ENCODE measurements at places on chromosomes 3 and 15.

GRCh38 chr3:140203510-140203909, 268.5 kb downstream of the CLSTN2 start:
- DNase-seq: no peak

GRCh38 chr3:20055020-20055775, 15.0 kb downstream of the KAT2B start:
- no peak for DNase-seq

GRCh38 chr3:150455341-150455740, 47.2 kb downstream of the TSC22D2 start:
- no peak for DNase-seq

DNA sequence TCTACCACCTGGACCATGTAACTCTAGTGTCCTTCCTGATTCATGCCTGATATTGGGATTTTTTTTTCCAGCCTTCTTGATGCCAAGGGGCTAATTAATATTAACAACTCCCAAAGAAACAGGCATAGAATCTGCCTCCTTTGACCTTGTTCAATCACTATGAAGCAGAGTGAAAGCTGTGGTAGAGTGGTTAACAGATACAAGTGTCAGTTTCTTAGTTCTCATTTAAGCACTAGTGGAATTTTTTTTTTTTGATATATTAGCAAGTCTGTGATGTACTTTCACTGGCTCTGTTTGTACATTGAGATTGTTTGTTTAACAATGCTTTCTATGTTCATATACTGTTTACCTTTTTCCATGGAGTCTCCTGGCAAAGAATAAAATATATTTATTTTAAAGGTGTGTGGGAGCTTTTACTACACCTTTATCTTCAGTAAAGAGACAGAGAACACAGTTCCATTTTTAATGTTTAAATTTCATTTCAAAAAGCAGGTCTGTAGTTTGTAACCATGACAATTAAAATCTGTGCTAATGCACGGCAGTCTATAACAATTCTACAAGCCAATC, 67.1 kb downstream of the TOP2B start:
- DNase-seq: no peak

DNA sequence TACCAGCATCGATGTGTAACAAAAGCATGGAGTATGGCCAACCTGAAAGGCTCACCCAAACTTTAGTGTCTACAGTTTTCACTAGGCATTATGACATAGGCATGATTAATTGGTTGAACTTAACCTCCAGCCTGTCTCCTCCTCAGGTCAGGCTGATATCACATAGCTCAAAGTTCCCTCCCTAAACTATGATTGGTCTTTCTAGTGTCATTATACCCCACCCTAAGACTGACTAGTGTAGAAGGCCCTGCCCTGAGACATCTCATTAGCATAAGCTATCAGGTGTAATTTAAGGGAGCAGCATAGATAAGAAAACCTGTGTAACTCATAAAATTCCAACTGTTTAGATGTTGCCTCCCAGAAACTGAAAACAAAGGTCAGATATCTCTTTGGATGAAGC, 195.2 kb downstream of the ALCAM start:
- DNase-seq: no peak

DNA sequence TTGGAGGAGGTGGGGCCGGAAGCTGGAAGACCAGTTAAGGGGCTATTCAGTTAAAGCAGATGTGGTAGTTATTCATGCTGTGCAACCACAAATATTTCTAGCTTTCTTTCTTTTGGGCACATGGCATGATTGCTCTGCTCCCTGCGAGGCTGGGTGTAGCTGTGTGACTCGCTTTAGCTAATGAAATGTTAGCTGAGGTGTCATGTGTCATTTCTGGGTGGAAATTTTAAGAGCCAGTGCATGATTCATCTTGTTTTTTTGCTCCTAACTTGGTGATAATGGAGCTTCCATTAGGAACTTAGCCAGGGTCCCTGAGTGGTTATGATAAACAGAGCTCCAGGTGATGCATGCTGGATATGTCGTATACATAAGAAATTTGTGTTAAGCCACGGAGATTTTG, 300.6 kb downstream of the SATB1 start:
- DNase-seq: no peak

DNA sequence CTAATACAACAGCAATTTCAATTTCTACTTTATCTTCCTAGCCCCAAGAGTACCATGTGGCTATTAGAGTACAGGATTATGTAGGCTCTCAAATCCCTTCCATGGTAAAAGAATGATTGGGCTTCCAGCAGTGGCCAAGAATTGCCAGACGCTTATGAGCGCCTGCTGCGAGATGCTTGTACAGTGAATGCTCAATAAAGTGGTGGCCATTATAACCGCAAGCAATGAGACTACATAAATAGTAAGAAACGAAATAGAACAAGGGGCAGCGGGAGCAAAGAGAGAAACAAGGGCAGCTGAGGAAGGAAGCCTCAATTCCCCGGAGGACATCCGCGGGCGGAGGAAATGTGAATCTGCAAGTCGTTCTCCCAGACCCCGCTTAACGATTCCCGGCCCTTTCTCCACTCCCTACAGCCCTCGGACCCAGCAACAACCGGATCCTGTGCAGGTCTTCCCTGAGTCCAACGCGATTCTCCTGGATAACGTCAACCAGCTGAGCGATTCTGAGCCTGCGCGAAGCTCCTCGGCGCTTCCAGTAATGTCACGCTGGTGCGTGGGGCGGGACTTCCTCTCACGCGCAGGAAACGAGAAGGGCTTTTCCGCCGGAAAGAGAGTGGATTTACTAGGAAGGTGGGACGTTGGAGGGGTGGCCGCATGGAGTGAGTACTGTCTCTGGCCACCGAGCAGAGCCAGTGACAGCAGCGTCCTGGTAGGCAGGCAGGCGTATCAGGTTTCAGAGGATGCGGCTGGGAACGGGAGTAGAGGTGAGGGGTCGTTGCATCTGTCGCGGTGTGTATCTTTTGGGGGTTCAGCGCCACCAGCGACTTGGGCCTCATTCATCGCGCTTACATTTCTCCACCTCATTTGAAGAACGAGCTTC, 40.5 kb upstream of the AP3B2 start:
- DNase-seq: peak; percentile 60
